Left kidney (tissue), 8 donors: ENCODE measurements at places on chromosomes 3 and 15. TPM values are rescaled to one million over a fixed set of nuclear protein-coding genes. Genes with fewer than 3 reads are reported as not detected.

Gene C3orf80
- 0.45 TPM for polyA plus RNA-seq

- DNase-seq: no peak
Measured at GRCh38 chr3:9213019-9213634, 36.3 kb downstream of the SRGAP3 start.

Gene LRRC58
- 37.4 TPM for polyA plus RNA-seq

- DNase-seq: no peak
Measured at GRCh38 chr15:78841376-78841706, 30.1 kb upstream of the ADAMTS7 start.

DNA sequence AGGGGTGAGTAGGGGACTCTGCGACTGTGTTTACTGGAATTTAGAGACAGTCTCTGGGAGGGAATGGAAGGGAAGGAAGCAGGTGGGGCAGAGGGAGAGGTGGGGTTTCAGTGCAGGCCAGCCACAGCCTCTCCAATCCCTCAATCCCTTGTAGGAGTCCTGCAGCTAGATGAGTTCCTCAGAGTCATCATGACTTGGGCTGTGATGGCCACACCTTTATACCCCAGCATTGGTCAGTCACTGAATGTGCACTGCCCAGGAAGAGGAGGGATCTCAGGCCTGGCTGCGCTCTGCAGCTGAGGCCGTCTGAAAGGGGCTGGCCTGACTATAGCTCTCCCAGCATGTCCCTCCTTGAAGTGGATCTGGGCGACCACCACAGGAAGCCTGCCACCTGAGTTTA is 67.3 kb upstream of the GLCE start:
- DNase-seq: no peak

GRCh38 chr3:52939600-52939999 is 42.3 kb upstream of the STIMATE start:
- no peak for DNase-seq

Gene FOXB1
- not detected for polyA plus RNA-seq

- DNase-seq: no peak
Measured at GRCh38 chr15:38530113-38530512, 34.5 kb downstream of the RASGRP1 start.

DNA sequence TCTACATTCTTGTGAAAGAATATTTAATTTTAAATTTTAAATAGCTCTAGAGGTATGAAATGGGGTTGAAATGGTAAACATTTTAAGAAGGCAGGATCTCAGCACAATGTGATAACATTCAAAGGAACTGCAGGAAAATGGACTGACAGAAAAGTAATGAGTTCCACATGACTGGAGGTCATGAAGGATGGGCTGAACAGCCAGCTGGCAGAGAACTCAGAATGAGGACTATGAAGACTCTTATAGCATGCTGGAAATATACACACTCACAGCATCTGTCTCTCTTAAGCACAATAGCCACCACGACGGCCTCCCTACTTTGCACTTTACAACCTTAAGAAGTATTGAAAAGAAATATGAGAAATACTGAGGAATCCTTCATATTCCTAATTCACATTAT is 94.7 kb downstream of the TNIK start:
- DNase-seq: no peak

DNA sequence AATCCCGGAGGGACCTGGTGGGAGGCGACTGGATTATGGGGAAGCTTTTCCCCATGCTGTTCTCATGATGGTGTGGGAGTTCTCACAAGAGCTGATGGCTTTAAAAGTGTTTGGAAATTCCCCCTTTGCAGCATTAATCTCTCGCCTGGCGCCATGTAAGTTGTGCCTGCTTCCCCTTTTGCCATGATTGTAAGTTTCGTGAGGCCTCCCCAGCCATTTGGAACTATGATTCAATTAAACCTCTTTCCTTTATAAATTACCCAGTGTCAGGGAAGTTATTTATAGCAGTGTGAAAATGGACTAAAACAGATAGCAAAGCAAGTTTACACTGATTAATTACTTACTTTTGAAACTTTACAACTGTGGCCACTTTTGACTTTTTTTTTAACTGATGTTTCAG is 10.6 kb upstream of the U2SURP start:
- no peak for DNase-seq

- no peak for DNase-seq
Measured at GRCh38 chr15:48442011-48442410, 110.8 kb downstream of the DUT start.

DNA sequence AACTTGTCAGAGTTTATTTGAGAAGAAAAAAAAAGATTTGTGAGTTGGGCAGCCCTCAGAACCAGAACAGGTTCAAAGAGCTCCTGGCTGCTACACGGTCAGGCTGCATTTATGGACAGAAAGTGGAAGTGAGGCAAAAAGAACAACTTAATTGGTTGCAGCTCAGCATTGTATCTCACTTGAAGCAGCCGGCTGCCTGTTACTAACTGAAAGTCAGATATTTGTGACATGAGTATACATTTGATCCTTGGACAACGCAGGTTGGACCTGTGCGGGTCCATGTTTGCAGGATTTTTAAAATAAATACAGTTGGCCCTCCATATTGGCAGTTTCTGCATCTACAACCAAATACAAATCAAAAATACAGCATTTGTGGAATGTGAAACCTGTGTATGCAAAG is 7.5 kb upstream of the ALDH1L1 start:
- DNase-seq: no peak

Gene CPLX3
- polyA plus RNA-seq: not detected
